Choroid plexus epithelial cell (primary cell): ENCODE measurements at places on chromosomes 6 and 20.

- peak; percentile 34 for DNase-seq
Measured at GRCh38 chr6:133108419-133108818, 132.7 kb upstream of the EYA4 start.

- DNase-seq = peak; percentile 96
Measured at GRCh38 chr6:90284236-90285041, 12.2 kb downstream of the BACH2 start.

DNA sequence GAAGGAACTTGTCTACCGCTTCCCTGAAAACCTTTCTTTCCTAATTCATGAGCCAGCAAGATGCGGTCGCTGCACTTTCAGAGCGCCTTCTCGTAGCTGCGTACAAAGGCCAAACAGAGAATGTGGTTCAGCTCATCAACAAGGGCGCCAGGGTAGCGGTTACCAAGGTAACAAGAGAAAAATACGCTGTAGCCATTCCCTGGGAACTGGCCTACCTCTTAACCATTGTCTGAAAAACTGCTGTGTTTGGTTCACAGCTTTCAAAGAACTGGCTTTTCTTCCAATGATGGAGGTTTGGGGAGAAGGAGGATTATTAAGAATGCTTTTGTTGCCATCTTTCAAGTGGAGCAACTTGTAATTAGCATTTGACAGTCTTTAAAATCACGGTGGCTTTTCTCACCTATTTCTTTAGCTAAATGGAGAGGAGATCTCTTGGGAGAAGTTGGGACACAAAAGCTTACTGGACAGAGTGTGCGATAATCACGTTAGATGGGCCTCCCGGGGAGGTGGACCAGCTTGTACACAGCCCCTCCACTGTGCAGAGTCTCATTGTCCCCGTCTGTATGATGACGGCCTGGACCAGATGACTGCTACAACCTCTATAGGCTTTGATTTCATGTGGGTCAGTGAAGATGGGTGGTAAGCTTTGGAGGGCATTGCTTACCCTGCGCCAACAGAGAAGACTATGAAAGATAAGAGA lies 71.5 kb downstream of the LYRM2 start:
- no peak for DNase-seq

- no peak for DNase-seq
Measured at GRCh38 chr20:38520261-38520660, 47.6 kb downstream of the RALGAPB start.

GRCh38 chr6:94468830-94469229 lies 1049.5 kb upstream of the EPHA7 start:
- DNase-seq = no peak

DNA sequence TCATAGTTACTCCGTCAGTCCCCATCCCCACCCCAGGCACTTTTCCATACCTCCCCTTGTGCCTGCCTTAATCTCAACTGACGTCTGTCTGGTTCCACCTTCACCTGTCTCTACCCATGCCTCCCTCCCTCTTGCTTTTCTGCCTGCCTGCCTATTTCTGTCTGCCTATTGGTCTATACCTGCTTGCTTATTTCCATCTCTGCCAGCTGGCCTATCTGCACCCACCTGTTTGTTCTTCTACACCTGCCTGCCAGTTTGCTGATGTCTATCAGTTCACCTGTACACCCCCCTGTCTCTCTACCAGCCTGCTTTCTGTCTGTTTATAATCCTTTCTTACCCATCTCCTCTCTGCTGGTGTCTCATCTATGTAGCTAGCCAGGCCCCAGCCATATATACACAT lies 87.5 kb downstream of the RALGAPA2 start:
- DNase-seq = no peak

DNA sequence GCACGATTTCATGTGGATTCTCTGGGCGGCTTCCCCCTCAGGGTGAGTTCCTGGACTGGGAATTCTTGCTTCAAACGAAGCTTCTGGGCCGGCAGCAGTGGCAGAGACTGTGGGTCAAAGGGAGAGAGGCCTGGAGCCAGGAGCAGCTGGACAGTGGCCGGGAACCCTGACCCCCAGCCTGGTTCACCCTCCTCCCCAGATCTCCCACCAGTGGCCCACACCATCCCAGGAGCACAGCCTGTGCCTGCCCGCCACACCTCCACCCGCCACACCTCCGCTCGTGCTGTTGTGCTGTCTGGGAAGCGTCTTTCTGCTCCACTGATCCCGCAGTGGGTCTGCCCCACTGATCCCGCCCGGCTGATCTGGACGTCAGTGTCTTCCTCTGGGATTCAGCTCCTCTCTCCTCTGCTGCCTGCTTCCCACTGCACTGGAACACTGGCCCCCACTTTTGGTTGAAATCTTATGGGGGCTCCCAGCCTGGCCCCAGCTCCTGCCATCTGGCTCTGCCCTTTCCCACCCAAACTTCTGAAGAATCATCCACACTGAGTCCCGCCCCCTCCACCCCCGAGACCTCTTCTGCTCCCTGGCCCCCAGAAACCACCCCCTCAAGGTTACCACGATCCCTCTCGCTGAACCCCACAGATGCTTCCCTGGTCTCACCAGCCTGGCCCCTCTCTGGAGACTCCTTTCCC lies 9.8 kb downstream of the ZBP1 start:
- DNase-seq = no peak

- DNase-seq = peak; percentile 97
Measured at GRCh38 chr6:2542858-2543218, 207.9 kb downstream of the MYLK4 start.

DNA sequence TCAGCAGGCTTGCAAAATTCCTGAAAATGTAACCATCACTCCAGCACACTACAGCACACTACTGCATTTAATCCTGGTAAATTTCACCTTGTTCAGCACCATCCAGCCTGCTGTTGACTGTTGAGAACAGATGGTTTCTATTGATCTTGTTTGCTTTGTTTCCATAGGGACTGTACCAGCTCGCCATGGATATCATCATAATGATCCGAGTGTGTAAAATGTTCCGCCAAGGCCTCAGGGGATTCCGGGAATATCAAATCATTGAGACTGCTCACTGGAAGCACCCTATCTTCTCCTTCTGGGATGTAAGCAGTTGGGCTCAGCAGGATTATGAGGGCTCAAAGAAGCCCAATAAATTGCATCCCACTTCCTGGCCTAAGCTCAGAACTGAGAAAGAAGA lies 4.1 kb downstream of the CNBD2 start:
- no peak for DNase-seq

DNA sequence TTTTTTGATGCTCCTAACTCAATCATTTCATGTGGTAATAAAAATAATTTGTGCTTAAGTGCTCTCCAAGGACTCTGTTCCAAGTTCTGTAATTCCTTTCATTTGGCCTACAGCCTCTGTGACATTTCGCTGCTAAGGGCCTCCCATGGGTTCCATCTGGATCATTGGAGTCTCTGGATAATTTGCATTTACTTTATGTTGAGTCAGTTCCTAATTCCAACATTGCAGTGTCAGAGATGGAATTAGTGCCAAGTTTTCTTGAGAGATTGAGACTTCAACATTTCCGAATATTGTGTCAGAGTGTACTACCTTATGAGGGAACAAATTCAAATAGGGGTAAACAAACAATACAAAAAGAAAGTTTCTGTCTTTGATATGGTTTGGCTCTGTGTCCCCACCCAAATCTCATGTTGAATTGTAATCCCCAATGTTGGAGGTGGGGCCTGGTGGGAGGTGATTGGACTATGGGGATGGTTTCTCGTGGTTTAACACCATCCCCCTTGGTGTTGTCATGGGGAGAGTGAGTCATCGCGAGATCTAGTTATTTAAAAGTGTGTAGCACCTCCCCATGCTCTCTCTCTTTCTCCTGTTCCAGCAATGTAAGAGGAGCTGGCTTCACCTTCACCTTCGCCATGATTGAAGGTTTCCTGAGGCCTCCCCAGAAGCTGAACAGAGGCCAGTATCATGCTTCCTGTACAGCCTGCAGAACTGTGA lies 244.1 kb upstream of the TBX18 start:
- DNase-seq = peak; percentile 73

GRCh38 chr6:135972586-135972985 lies 121.1 kb downstream of the PDE7B start:
- no peak for DNase-seq

DNA sequence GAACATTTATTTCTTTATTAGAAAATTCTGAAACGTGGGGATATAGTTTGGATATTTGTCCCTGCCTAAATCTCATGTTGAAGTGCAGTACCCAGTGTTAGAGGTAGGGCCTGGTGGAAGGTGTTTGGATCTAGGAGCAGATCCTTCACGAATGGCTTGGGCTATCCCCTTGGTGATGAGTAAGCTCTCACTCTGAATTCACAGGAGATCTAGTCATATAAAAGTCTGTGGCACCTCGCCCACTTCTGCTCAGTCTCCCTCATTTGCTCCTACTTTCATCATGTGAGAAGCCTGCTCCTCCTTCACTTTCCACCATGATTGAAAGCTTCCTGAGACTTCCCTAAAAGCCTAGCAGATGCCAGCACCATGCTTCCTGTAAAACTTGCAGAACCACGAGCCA lies 96.8 kb upstream of the GJE1 start:
- DNase-seq = no peak

GRCh38 chr20:23009636-23010035 lies 25.5 kb upstream of the SSTR4 start:
- DNase-seq = no peak

- DNase-seq = peak; percentile 33
Measured at GRCh38 chr6:3090013-3090412, 21.7 kb downstream of the RIPK1 start.

DNA sequence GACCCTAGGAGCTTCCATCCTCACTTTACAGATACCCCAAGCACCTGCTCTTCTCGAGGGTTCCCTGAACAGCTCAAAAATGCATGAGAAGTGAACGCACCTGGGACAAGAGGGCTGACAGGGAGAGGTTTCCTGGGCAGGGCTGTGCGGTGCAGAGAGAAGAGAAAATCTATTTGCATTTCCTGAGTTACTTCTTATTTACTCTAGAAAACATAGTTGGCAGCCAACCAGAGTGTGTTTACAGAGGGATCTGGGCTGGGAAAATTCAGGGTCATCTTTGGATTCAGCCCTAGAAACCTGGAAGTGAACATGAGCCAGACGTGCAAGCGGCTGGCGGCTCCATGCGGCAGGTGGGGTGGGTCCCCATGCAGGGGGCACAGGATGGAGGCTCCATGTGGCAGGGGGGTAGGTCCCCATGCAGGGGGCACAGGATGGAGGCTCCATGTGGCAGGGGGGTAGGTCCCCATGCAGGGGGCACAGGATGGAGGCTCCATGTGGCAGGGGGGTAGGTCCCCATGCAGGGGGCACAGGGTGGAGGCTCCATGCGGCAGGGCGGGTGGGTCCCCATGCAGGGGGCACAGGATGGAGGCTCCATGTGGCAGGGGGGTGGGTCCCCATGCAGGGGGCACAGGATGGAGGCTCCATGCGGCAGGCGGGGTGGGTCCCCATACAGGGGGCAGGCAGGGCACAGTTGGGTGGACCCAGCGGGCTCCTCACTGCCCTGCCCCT lies 342.0 kb downstream of the TAF4 start:
- no peak for DNase-seq

DNA sequence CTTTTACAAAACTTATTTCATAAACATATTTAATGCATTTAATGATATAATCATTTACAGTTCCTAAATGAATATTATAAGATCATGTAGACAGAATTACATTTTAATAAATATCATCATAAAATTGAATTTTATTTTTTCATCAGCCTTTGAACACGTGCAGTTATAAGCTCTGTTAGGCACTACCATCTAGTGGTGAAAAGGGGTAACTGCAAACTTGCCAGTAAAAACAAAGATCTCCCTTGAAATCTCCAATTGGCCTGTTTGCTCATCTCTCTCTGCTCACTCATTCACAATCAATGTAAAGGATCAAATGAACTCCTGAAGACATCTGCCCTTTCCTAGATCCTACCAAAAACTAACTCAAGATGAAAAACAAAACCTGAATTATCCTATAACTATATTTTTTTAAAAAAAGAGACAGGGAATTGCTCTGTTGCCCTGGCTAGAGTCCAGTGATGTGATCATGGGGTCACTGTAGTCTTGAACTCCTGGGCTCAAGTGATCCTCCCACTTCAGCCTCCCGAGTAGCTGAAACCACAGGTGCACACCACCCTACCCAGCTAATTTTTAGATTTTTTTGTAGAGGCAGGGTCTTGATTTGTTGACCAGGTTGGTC lies 31.7 kb downstream of the SAMHD1 start:
- peak; percentile 84 for DNase-seq

GRCh38 chr20:50837532-50838321 lies 42.9 kb downstream of the BCAS4 start:
- peak; percentile 60 for DNase-seq

GRCh38 chr6:140850438-140850837 lies 1282.3 kb upstream of the GJE1 start:
- DNase-seq = peak; percentile 76

DNA sequence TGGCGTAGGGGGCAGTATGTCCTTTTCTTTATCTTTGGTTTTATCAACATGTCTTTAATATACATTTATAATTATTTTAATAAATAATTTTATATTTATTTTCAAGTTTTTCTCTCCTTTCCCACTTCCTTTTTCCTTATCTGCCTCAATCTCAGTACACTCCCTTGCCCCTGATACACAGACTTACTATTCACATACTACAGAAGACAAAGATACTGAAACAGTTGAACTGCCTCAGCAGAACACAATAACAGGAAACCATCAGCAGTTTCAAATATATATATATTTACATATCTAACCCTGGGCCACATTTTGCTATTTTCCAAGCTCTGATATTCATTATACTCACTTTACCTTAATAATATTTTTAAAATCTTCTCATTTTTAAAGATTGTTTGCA lies 19.8 kb downstream of the IBTK start:
- no peak for DNase-seq

GRCh38 chr6:15150207-15150606 lies 95.7 kb upstream of the JARID2 start:
- no peak for DNase-seq

- no peak for DNase-seq
Measured at GRCh38 chr6:113271437-113271836, 585.7 kb upstream of the MARCKS start.

- no peak for DNase-seq
Measured at GRCh38 chr6:100658486-100658885, 193.8 kb upstream of the SIM1 start.

DNA sequence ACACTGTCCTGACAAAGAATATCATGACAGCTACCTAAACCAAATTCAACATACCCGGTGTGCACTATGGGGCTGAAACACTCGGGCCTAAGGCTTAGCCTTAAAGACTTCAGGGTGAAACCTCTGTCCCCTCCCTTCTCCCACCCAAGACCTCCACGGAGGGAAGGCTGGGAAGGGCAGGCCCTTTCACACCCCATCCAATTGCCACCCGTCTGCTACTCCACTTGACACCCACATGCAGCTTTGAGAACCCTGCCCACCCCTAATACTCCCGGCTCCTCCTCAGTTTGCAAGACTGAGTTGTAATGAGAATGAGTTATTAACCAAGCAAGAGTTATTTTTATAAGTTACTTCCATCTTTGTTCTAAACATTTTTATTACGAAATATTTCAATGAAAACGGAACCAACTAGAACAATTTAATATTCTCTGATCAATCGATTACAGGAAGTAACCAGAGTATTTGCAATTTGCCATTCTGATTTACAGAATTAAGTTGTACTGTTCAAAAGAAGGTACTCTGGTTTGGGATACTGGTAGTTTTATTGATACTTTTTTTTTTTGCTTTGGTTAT lies 3.7 kb downstream of the TAF4 start:
- DNase-seq = no peak
